ENCODE measurements at places on chromosomes 2 and 18.

DNA sequence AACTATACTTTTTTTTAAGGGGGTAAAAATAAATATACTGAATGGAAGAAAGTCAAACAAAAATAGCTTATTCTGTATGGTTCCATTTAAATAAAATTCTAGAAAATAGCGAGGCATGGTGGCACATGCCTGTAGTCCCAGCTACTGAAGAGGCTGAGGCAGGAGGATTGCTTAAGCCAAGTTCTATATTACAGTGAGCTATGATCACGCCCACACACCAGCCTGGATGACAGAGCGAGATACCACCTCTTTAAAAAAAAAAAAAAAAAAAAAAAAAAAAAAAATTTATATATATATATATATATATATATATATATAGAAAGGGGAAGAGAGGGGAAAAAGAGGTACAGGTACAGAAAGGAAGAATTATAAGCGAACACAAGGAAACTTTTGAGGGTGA, 77.7 kb downstream of the MEMO1 start:
- no peak for DNase-seq

GRCh38 chr2:101197814-101198213, 46.6 kb upstream of the TBC1D8 start:
- DNase-seq = no peak

- DNase-seq = no peak
Observed at GRCh38 chr2:229054311-229054710, 216.8 kb downstream of the PID1 start.

DNA sequence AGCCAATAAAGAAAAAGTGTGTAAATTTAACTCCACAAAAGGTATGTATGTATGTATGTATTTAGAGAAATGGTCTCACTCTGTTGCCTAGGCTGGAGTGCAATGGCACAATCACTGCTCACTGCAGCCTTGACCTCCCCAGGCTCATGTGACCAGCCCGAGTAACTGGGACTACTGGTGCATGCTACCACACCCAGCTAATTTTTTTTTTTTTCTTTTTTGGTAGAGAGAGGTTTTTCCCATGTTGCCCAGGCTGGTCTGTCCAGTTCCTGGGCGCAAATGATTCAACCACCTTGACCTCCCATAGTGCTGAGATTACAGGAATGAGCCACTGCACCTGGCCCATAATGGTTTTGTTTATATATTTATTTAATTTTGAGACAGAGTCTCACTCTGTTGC, 67.1 kb downstream of the CERKL start:
- DNase-seq = no peak

GRCh38 chr2:72864500-72864899, 22.7 kb upstream of the SPR start:
- DNase-seq = no peak

DNA sequence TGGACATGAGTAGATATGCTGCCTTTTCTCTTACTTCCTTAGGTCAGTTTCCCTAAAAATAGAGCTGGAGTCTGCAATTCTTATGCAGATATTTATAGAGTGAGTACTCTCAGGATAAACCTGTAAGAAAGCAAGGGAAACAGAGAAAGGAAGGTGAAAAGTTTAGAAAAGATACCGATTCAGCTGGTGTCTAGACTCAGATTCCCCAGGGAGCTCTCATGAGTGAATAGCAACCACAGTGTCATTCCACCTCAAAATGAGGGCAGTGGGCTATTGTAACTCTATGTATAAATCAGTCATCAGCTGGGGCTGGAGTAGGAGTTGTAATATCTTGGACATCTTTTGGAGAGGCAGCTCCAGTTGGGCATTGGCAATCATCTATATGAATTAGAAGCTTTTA, 1485.1 kb upstream of the TMEFF2 start:
- DNase-seq = no peak

- DNase-seq = no peak
Observed at GRCh38 chr2:174535757-174536703, 49.2 kb upstream of the GPR155 start.

DNA sequence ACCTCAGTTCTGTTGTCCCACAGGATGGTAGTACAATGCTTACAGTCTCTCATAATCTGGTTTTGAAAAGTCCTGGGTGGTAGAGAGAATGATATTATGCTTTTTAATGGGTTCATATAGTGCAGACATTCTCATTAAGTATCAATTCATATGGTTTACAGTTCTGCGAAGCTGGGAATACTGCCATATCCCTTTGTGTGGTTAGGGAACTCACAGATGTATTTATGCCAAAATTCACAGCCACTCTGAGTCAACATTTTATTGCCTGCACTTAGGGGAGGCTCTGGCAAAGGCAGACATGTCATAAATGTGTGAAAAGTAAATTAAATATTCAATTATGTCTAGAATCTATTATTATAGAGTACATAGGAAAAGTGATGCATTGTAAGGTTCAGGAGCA, 808.2 kb downstream of the SUCLG1 start:
- peak; percentile 15 for DNase-seq

DNA sequence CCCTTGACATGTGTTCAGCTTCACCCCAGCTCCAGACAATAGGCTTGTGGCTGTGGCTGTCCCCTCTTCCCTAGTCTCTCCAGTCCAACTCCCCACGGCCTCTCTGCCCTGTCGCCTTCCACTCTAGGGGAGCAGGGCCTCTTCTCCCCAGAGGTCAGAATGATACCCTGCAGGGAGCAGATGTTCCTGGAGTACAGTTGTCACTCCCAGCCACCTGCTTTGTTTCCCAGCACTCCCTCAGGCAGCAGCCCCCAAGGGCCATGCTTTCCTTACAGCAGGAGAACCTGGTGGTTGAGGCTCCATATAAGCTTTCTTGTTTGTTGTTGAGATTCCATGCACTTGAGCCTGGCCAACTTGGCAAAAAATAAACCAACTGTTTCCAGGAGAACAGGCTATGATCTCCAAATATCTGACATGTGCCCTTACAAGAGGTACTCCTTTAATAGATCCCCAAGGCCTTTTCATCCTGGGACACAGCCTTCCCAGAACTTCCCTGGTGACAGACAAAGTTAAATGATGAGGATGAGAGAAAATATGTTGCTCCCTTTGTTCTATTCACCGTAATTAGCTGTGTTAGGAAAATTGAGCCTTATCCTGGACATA, 45.1 kb downstream of the DPYSL5 start:
- DNase-seq = no peak

GRCh38 chr2:28750316-28751251, 1.0 kb upstream of the PPP1CB start:
- peak; percentile 7 for DNase-seq

DNA sequence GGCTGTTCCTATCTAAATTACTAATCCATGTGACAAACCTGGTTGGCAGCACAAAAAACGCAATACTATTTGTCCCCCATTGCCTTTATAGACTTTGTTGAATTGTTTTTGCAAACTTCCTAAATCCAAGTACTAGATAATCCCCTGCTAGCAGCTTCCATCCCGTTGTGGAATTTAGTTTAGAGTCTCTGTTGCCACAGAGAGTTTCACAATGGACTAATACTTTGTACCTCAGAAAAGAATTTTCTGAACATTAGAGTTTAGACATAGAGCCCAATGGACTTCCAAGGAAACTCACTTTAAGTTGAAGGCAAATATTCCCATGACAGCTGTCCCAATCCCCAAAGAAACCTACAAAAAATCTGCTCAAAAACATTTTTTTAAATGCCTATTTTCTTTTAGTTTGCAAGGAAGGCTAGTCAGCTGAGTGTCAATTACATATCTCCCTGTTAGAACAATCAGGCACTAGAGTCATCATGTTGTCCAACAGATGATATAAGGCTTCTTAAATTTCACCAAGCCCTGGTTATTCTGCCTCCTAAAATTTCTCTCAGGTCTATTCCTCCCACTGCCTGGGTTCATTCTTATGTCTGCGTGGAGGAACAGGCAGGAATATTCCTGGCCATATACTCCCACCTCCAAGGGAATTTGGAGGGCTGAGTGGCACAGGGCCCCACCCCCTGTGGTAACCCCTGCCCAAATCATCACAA, 27.2 kb downstream of the RNF152 start:
- no peak for DNase-seq

- no peak for DNase-seq
Observed at GRCh38 chr2:229412686-229413085, 141.6 kb upstream of the PID1 start.

All from SHP77 treated with DMSO at 0.1 percent for 48 hours (cell line).